Esophagus squamous epithelium (tissue), 5 donors: ENCODE measurements at places on chromosomes 1 and 21.

- no peak for DNase-seq
These were observed 160.5 kb downstream of the LTN1 start for GRCh38 chr21:28832013-28832714.

- no peak for DNase-seq
These were observed 25.7 kb downstream of the COA6 start for GRCh38 chr1:234398849-234399381.

DNA sequence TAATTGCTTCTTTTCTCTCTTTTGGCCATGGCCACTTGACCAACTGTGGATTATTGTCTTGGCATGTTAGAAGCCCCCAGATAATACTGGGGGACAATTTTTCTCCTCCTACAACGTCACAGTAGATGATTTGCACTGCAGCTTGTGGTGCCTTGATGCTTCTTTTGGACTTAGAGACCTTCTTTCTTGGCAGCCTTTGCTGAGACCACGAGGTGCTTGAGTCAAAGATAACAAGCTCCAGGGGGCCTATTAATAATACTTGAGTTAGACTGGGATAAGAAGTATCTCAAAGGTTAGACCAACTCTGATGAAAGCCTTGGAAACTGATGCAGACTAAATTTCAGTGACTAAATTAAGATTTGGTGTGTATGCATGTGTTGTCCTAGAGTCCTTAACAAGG is 3.2 kb downstream of the PPP1R12B start:
- no peak for DNase-seq

- DNase-seq = no peak
These were observed 183.9 kb upstream of the NFIA start for GRCh38 chr1:60898413-60898812.

DNA sequence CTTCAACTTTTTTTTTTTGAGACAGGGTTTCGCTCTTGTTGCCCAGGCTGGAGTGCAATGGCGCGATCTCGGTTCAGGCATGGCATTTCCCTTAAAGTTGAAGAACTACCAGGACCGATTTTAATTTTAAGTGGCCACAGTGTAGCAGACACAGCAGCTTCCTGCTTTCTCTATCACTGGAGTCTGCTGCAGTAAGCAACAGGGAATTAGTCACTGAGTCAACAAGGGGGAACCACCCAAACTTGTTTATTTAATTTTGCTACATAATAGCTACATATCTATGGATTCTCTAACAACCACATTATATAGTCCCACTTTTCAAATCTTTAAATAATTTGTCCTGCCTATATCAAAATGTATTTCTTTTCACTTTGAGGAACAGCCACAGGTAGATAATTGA is 12.5 kb upstream of the TNNI3K start:
- DNase-seq = no peak

DNA sequence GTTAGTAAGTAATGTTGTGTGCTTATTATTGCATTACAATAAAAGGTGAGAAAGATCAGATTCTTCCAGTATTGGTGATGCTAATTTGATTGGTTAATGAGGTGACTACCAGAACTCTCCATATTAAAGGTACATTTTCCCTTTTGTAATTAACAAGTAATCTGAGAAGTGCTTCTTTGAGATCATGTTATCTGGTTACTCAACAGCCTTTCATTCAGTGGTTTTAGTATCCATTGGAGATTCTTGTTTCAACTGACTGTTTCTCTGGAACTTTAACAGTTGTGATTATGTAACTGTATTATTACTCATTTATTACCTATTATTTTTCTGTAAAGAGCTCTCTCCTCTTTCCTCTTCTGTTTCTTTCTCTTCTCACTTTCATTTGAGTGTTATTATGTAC is 86.7 kb downstream of the PEX14 start:
- DNase-seq = no peak

- DNase-seq = no peak
These were observed 12.4 kb upstream of the USP1 start for GRCh38 chr1:62424411-62424810.

GRCh38 chr1:84859866-84860265 is 33.1 kb downstream of the LPAR3 start:
- DNase-seq = no peak

GRCh38 chr1:116574581-116575291 is 3.9 kb upstream of the CD58 start:
- no peak for DNase-seq

- DNase-seq = no peak
These were observed 54.5 kb downstream of the ARHGEF10L start for GRCh38 chr1:17594026-17594425.

GRCh38 chr1:108862698-108863477 is 6.0 kb upstream of the AKNAD1 start:
- no peak for DNase-seq

GRCh38 chr1:56064705-56065104 is 514.7 kb downstream of the PLPP3 start:
- DNase-seq = no peak

DNA sequence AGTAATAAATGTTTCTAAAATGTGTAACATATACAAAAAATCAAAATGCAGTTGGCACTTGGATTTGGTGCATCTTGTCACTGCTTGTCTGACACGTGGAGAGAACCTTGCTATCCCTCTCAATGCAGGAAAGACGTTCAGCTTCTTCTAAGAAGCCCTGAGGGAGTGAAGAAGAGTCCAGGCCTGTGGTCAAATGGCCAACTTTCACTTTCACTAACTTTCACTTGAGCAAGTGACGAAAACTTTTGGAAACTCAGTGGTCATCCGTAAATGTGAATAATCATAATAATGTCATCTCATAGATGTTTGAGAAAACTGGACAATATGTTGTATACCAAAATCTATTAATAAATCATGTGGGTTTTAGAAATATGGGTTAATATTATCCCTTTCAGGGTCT is 61.9 kb downstream of the ERG start:
- no peak for DNase-seq

- no peak for DNase-seq
These were observed 88.7 kb downstream of the C1orf94 start for GRCh38 chr1:34265396-34265795.

DNA sequence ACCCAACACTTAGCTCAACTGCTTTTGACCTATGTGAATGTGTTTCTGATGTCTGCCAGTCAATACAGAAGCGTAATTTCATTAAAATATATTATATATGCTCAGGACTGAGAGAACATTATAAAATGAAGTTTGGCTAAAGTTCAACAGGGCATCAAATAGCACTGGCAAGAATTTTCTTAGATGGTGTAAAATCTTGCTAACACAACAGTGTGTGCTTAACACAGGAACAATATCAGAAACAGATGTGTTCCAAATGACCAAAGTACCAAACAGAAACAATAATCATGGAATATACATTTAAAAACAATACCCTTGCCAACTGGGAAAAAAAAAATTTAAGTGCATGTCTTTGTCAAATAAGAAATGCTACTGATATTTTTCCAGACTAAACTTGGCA is 10.4 kb upstream of the LHX8 start:
- DNase-seq = no peak

DNA sequence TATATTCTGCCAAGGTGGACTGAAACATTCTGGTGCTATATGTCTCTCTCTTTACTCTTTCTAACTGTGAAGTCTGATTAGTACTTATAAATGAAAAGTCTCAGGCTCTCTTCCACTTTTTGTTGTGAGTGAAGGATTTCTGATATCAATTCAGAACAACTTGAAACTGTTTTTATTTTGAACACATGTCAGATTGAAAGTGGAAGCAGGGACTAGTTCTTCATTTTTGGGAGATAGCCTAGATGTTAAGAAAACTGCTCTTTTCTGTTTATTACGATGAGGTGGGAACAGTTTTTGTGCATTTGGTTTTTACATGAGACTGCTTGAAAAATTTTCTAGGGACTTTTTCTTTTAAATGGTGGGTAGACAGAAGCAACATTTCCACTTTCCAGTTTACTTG is 14.5 kb upstream of the GBP3 start:
- no peak for DNase-seq

- no peak for DNase-seq
These were observed 54.7 kb downstream of the COQ8A start for GRCh38 chr1:226994586-226995364.

DNA sequence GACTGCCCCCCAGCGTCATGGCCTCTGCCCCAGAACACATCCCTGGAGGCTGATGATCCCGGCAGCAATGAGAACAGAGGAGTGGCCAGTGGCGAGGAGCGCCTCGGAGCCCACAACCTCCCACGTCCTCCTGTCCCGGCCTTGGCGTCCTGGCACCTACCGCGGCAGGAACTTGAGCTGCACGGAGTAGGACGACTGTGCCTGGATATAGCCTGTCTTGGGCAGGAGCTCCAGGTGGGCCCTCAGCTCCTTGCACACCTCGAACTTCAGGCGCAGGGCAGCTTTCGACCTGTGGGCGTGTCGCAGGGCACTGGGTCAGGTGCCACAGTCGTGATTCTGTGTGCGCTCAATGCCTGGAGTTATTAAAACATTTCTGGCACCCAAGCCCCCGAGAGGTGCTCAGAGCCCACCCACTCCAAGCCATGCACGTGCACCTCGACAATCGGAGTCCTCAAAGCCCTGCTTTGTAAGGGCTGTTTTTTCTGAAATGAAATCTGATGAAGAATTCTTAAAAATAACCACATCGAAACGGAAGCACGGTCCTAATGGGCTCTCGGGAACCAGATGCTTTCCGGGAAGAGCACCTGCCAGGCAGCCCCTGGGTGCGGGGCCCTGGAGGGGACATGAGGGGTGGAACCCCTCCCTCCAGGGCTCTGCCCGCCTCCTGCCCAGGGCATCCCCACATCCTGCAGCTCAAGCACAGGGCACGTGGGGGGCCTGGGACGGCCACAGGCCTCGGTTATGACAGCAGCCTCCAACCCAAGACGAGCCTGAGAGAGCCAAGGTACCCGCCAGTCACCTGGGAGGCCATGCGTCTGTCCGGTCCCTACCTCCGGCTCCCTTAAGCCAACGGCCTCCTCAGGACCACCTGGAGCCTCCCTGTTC is 23.0 kb upstream of the TMEM52 start:
- no peak for DNase-seq

- DNase-seq = no peak
These were observed 11.7 kb upstream of the CAPN9 start for GRCh38 chr1:230735447-230735846.

- DNase-seq = no peak
These were observed 112.0 kb upstream of the CHRM3 start for GRCh38 chr1:239274242-239274830.

- no peak for DNase-seq
These were observed 68.2 kb downstream of the RNF187 start for GRCh38 chr1:228555074-228555994.

DNA sequence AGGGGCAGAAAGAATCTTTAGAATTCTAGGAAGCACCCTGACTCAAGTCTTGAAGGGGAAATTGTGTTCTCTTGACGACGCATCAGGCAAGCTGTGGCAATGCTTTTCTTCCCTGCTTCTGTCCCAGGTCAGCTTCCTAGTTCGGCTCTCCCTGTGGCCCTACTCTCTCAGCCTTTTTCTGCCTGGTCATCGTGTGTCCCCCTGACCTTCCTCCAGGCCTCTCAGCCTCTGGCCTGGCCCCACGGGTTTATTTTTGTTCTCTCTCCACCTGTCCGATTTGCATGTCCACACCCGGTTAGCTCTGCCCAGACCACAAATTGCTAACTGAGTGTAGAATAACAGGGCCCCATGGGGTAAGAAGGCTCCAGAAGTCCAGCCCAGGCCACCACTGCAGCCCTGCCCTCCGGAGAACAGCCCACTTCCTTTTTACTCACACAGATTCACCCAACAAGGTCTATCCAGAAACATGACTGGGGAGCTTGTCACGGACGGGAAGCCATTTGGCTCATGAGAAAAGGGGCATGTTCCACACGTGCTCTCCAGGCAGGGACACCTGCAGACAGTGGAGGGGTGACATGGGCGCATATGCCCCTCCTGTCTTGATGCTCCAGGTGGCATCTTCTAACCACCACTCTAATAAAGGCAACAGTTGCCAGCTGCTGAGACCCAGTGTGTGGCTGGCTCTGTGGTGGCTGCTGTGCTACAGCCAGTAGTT is 9.8 kb downstream of the KCNN3 start:
- no peak for DNase-seq

GRCh38 chr1:111888740-111889376 is 100.6 kb downstream of the KCND3 start:
- DNase-seq = no peak

DNA sequence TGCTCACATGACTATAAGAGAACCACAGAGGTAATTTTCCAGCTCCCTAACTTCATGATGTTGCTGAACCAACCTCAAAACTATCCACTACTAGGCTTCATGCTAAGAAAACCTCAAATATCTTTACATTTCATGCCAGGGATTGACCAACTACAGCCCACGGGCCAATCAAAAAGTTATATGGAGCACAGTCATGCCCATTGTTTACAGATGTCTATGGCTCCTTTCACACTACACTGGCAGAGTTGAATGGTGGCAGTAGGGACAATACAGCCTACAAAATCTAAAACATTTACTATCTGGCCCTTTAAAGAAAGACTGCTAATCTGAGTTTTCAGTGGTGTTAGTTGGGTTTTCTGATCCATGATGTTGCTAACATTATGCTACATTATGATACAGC is 154.8 kb downstream of the TM2D1 start:
- no peak for DNase-seq

DNA sequence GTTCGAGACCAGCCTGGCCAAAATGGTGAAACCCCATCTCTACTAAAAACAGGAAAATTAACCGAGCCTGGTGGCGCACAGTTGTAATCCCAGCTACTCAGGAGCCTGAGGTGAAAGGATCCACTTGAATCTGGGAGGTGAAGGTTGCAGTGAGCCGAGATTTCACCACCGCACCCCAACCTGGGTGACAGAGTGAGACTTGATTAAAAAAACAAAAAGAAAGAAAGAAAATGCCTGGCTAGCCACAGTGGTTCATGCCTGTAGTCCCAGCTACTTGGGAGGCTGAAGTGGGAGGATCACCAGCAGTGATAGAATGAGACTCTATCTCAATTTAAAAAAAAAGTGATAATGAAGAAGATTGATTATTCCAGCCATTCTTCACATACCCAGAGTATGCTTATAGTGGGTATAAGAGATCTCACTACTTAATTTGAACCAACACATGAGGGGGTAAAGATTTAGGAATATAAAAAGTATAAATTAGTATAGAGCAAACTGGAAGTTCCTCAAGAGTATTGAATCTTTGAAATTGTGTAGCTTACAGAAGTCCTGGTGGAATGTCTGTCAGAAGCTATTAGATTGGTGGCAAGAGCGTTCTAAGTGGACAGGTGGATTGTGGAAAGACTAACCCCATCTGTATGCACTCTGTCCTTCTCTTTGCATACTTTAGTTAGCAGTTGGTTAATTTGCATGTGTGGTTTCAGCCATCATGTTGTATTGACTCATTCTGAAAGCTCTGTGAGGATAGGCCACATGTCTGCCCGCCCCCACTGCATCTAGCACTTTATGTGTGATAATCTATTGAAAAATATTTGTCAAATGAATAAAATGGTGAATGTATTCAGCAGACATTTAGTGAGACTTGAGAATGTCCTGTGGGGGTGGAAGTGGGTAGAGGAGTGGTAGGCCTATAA is 25.0 kb downstream of the RLF start:
- no peak for DNase-seq

DNA sequence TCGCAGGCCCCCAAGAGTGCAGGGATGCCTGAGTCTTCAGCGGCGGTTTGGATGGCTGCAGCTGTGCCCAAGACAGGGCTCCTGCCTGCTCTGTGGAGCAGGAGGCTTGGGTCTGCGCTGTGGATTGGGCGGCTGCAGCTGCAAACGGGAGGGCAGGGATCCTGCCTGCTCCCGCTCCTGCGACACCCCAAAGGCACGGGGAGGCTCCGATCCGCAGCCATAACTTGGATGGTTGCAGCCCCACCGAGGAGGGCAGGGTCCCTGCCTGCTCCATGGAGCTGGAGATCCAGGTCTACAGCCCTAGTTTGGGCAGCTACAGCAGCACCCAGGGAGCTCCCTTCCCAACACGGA is 898.8 kb upstream of the NEGR1 start:
- DNase-seq = no peak
